T-helper 1 cell treated with Interleukin-12 subunit alpha and Interleukin-12 subunit beta and Interleukin-4 antibody, amounts not matched to agents 30 ng/mL and 1 ng/mL, for 36 hours (primary cell): ENCODE measurements at places on chromosomes 4 and X. TPM values are rescaled to one million over a fixed set of nuclear protein-coding genes. Genes with fewer than 3 reads are reported as not detected.

The DGKK gene
- not detected in 2 replicates for total RNA-seq

The BCLAF3 gene
- 7.7 and 8.7 TPM in 2 replicates for total RNA-seq

The PRDX4 gene
- 32.1 and 35.3 TPM in 2 replicates for total RNA-seq

The ADH6 gene
- total RNA-seq, result not detected in 2 replicates

The COL4A6 gene
- not detected in 2 replicates for total RNA-seq

The VAMP7 gene
- total RNA-seq, result 33.0 and 39.0 TPM in 2 replicates

The MAGEA4 gene
- not detected in 2 replicates for total RNA-seq

The LRRC66 gene
- 0.27 TPM in 2 replicates for total RNA-seq

The TMPRSS11A gene
- total RNA-seq, result not detected in 2 replicates

The MTTP gene
- 0.07 TPM in 1 of 2 replicates, not detected in the other for total RNA-seq

The NPFFR2 gene
- not detected in 2 replicates for total RNA-seq

The YIPF7 gene
- total RNA-seq, result not detected in 2 replicates

The NAAA gene
- 28.4 and 29.4 TPM in 2 replicates for total RNA-seq

The PLRG1 gene
- 84.2 and 91.2 TPM in 2 replicates for total RNA-seq

The FANCB gene
- total RNA-seq, result 9.9 and 11.2 TPM in 2 replicates

The SPARCL1 gene
- not detected in 2 replicates for total RNA-seq

The CPZ gene
- not detected in 2 replicates for total RNA-seq

The PRSS12 gene
- not detected in 2 replicates for total RNA-seq

The SH3RF1 gene
- 0.07 and 0.27 TPM in 2 replicates for total RNA-seq

The PRDM5 gene
- not detected in 2 replicates for total RNA-seq

The FGF13 gene
- not detected in 2 replicates for total RNA-seq

The CLDN34 gene
- total RNA-seq, result not detected in 2 replicates

The SRPK3 gene
- total RNA-seq, result not detected in 2 replicates

The TRAPPC11 gene
- total RNA-seq, result 29.9 and 31.6 TPM in 2 replicates

The TGIF2LX gene
- not detected in 2 replicates for total RNA-seq

The CCDC149 gene
- total RNA-seq, result not detected in 2 replicates

The PAPSS1 gene
- 30.5 and 33.0 TPM in 2 replicates for total RNA-seq

The IL2 gene
- total RNA-seq, result 4.6 and 5.7 TPM in 2 replicates

The RRH gene
- 0.15 TPM in 1 of 2 replicates, not detected in the other for total RNA-seq

The SHROOM4 gene
- total RNA-seq, result not detected in 2 replicates

The TLR10 gene
- total RNA-seq, result 0.20 and 0.37 TPM in 2 replicates

The LAP3 gene
- 139 and 141 TPM in 2 replicates for total RNA-seq

The F9 gene
- total RNA-seq, result not detected in 2 replicates

The CPLX1 gene
- 2.1 and 3.1 TPM in 2 replicates for total RNA-seq

The PPEF2 gene
- total RNA-seq, result not detected in 2 replicates

The SASH3 gene
- 301 and 308 TPM in 2 replicates for total RNA-seq

The ANK2 gene
- total RNA-seq, result 1.4 and 3.7 TPM in 2 replicates

The ASB5 gene
- total RNA-seq, result not detected in 2 replicates

The SLC49A3 gene
- total RNA-seq, result 0.66 and 1.0 TPM in 2 replicates

The SPATA4 gene
- not detected in 2 replicates for total RNA-seq

The ARHGAP6 gene
- not detected in 2 replicates for total RNA-seq

The MCUB gene
- 82.3 and 83.6 TPM in 2 replicates for total RNA-seq

The CENPI gene
- total RNA-seq, result 17.1 and 18.8 TPM in 2 replicates

The AKAP14 gene
- not detected in 2 replicates for total RNA-seq

The CXCL8 gene
- 7.6 and 9.1 TPM in 2 replicates for total RNA-seq

The S100G gene
- not detected in 2 replicates for total RNA-seq

The TEX13C gene
- not detected in 2 replicates for total RNA-seq

The SULT1B1 gene
- 8.1 and 9.8 TPM in 2 replicates for total RNA-seq

The SPANXC gene
- total RNA-seq, result not detected in 2 replicates

The CPE gene
- total RNA-seq, result not detected in 2 replicates

The ZFP42 gene
- 0.12 TPM in 1 of 2 replicates, not detected in the other for total RNA-seq

The KIT gene
- 0.15 and 0.22 TPM in 2 replicates for total RNA-seq

The ELF4 gene
- 38.8 and 39.3 TPM in 2 replicates for total RNA-seq

The GAGE12E gene
- not detected in 2 replicates for total RNA-seq

The CCDC160 gene
- total RNA-seq, result 0.15 and 0.17 TPM in 2 replicates

The ATOH1 gene
- not detected in 2 replicates for total RNA-seq

The JAKMIP1 gene
- 28.8 and 31.0 TPM in 2 replicates for total RNA-seq
